ENCODE measurements at places on chromosomes 1 and 21. TPM values are rescaled to one million over a fixed set of nuclear protein-coding genes. Genes with fewer than 3 reads are reported as not detected.

- no peak for DNase-seq
These were observed 94.9 kb downstream of the DYRK1A start for GRCh38 chr21:37461479-37461878.

DNA sequence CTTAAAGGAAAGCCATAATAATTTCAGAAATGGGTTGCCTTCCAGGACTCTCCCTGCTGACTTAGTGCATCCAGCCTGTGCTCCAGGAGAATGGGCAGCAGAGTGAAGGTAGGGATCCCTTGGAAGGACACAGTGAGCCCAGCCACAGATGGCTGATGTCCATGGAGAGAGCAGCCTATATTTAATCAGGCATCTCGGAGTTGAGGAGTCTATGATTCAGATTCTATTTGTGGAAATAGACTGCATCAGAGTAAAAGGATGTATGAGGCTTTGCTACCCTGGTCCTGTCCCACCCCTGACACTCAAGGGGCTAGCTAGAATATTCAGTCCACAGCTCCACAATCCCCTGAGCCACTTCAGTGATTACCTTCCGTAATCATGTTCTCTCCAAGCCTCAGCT is 43.8 kb upstream of the PBX1 start:
- no peak for DNase-seq

- no peak for DNase-seq
These were observed 34.0 kb upstream of the PROX1 start for GRCh38 chr1:213953806-213954205.

GRCh38 chr1:32878637-32879041 is 7.7 kb upstream of the HPCA start:
- no peak for DNase-seq

DNA sequence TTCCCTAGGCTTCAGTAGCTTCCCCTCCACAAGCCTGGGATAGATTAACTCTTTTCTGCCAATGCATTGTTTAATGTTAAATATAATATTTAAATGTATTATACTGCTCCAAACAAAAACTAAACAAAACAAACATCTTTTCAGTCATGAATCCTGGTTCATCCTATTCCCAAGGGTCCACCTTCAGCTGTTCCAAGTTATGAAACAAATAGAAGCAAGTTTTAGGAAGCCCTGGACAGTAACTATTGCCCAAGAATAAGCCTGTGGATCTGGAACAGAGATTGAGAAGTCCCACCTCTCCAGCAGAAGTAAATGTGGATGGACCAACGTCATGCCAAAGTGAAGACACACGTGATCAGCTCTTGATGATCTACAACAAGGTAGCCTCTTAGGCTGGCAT is 408.1 kb downstream of the SETD4 start:
- no peak for DNase-seq

DNA sequence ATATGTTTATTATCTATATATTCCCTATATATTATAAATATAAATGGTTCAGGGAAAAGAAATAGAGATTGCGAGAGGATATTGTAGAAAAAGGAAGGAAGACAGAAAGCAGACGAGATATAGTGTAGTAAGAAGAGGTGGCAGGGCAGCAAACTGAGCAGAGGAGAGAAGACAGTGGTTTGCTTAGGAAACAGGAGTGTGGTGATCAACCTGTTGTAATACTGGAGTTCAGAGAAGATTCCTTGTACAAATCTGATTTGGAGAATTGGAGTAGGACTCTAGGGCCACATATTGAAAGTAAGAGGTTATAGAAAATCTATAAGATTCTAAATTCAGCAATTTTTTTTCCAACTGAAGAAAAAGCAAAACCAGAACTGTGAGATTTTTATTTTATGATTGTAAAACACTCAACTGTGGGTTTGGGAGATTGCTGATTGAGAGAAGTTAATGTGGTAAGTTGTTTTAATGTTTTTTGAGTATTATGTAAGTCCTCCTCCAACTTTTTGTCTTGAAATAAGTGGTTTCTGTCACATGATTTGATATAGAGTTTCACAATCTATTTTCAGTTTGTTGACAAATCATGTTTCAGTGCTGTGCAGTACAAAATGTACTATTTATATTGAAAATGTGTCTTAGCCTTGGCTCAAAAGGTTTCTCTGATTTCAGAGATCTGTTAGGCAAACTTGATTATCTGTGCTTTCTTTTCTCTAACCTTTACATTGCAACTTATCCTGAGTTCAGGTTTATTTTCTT is 9.6 kb upstream of the AMY2B start:
- no peak for DNase-seq

GRCh38 chr1:145751491-145752037 is 32.3 kb downstream of the CD160 start:
- peak; percentile 16 for DNase-seq

DNA sequence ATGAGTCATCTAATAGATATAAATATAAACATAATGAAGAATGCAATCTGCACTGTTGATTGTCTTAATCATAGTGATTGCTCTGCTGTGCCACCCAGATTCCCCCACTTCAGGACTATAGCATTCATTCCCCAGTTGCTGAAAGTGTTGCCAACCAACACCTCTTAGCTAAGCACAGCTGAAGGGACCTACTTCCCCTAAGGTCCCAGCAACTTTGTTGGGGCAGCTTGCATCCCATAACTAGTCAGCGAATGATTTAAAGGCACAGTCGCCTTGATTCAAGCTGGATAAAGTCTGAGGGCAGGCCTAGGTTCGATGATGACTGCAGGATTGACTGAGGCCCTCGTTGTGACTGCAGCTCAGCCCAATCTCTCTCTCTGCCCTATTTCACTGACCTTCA is 14.3 kb upstream of the RGS1 start:
- no peak for DNase-seq

DNA sequence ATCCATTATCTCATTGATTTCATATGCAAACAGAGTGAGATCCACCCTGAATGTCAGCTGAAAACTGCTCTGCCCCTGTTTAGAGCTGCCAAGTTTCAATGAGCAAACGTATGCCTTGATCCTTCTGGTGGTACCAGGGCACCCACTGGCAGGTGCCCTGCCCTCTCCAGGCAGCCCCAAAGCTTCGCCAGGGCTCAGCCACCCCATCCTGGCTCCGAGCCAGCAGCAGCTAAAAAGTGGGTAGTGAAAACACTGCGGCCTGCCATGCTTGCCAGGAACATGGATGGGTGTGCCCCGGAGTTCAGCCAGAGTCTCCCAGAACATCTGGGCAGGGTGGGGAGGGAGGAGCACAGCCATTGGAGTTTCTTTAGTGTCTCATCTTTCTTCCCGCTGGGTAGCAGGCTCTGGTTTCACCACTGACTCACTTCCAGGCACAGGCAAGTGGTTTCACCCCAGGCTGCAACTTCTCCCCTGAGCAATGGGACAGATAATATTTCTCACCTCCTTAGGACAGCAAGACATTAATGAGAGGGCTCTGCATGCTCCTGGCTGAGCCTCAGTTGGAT is 8.1 kb upstream of the LMX1A start:
- no peak for DNase-seq

DNA sequence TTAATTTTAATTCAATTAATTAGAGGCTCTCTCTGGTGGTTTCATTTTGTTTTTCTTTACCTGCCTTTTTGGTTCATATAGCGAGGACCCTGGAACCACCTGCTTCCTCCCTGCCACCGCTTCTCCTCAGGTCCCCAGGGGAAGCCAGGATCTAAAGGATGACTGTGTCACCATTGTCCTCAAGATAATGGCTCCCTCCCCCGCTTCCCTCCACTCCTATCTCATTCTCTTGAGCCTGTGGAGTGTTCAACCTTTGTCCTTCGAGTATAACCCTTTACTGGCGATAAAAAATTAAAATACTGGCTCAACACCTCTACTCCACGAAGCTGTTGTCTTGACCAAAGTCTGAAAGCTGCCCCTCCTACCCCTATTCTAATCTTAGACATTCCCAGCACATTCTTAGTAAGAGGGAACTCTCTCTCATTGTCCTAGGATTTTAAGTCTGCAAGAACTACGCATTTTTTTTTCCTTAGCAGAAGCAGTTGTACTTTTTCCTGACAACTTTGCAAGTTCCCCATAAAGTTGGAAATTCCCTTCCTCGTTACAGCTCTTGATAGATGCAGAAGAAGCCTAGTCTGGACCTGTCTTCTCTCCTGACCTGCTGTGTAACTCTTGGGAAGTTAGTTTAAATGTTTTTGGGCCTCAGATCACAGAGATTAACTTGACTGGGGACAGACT is 12.6 kb upstream of the MAPKAPK2 start:
- DNase-seq = peak; percentile 60

GRCh38 chr21:46159841-46160656 is 4.7 kb upstream of the FTCD start:
- peak; percentile 3 for DNase-seq

DNA sequence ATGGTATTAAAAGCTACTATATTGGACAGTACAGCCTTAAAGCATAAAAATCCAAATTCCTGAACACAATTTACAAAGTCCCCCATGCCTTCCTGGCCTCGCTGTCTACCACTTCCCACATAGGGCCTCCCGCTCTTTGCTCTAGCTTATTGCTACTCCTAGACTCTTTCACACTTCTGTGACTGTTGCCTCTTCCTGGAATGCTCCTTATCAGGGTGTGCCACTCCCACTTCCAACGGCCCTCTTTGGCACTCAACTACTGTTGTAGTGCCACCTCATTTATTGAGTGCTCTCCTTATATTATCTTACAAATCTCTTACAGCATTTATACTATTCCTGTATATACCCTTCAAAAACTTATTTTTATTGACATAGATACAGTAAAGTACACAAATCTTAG is 4.8 kb downstream of the SARS1 start:
- DNase-seq = peak; percentile 41

DNA sequence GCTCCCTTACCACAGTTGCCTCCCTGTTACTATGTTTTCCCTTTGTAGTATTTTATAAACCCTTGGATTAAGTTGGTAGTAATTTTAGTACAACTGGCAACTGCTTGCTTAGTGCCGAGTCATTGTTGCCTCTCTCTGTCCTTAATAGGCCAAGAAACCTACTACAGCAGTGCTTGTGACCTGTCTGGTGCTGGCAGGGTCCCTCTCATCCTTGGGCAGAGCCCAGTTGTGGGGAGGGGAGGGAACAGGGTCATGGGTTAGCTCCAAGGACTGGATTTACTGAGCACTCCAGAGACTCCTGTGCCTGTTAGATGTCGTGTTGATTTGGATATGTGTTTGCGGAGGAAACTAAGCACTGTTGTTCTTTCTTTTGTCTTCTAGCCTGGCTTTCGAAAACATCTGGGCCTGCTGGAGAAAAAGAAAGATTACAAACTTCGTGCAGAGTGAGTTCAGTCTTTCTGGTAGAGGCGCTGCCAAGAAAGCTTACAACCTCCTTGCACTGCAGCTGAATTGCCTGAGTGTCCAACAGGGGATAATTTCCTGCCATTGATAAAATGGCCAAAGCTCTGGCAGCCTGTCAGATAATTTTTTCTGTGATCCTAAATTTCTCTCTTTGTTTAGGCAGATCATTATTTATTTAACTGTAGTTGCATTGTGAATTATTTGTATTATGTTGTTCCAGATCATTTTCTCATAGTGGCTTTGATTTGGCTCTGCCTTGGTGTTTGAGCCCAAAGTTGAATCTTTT is 3.6 kb downstream of the UTP11 start:
- no peak for DNase-seq

DNA sequence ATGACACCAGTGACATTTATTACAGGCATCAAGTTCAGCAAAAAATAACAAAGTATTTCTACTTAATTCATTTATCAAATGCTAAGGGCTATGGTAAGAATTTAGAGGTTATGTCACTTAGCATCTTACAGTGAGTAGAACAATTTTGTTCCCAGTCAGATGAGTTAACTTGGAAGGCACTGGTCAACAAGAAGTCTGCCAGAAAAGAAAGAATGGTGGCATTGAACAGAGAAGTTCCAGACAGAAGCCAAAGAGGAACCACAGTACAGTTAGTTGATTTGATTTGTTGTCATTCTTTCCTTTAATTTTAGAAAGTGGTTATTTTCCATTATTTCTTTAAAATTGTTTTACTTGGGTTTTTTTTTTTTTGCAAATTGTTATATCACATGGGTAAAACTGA is 232.2 kb upstream of the PKN2 start:
- no peak for DNase-seq

DNA sequence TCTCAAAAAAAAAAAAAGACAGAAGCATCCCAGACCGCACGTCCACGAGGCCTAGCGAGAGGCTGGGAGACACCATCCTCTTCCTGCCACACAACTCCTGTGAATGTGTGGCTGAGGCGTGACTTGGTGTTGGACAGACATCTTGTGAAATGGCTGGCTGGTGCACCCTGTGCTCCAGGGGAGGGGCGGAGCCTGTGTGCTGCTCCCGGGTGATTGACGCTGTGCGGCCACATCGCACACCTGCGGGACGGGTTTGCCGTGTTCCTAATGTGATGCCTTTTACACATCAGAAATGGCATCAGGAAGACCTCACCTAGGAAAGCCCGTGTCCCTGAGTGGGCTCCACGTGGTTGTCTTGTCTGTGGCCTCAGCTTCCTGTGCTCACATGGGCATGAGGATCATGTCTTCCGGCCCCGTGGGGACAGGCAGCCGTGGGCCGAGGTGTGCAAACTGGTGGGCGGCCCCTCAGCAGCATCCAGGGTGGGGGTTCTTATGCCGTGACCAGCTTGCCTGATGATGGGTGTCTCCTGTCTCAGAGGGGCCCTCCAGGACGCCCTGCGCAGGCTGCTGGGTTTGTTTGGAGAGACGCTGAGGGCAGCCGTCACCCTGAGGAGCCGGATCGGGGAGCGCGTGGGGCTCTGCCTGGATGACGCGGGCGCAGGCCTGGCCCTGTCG is 64.4 kb downstream of the PCNT start:
- DNase-seq = no peak

GRCh38 chr1:55288245-55288644 is 73.1 kb upstream of the USP24 start:
- no peak for DNase-seq

GRCh38 chr1:201409440-201409839 is 10.3 kb upstream of the LAD1 start:
- no peak for DNase-seq

- DNase-seq = no peak
These were observed 15.4 kb downstream of the MRPS6 start for GRCh38 chr21:34088752-34089151.

- no peak for DNase-seq
These were observed 35.4 kb downstream of the TRIT1 start for GRCh38 chr1:39847940-39848339.

GRCh38 chr1:228416217-228416933 is at the start of gene TRIM17:
Gene TRIM17 (minus strand): TSS chr1:228416861. CDS start chr1:228415072, 1,789 bp downstream.
- DNase-seq = peak; percentile 77

GRCh38 chr1:201716742-201717135 is 112.2 kb upstream of the IPO9 start:
- no peak for DNase-seq

- DNase-seq = no peak
These were observed 49.3 kb upstream of the FAM3B start for GRCh38 chr21:41267346-41267745.

- DNase-seq = peak; percentile 69
These were observed 23.9 kb downstream of the DNAJC8 start for GRCh38 chr1:28208818-28209441.

The NUDT4B gene
- total RNA-seq = 107 TPM

The PDE4B gene
- 3.4 TPM for total RNA-seq

The FBLIM1 gene
- 117 TPM for total RNA-seq

The TNNI3K gene
- total RNA-seq = not detected

The DYNLT5 gene
- total RNA-seq = not detected

The RNU1-1 gene
- under 0.01 TPM for total RNA-seq

The SCAF4 gene
- total RNA-seq = 14.9 TPM

The PDC gene
- not detected for total RNA-seq

The RHD gene
- not detected for total RNA-seq

The SPRR2E gene
- not detected for total RNA-seq

The KANK4 gene
- total RNA-seq = 5.5 TPM

Data from hepatocyte (in vitro differentiated cells).